ENCODE measurements at places on chromosomes 5 and 9.

DNA sequence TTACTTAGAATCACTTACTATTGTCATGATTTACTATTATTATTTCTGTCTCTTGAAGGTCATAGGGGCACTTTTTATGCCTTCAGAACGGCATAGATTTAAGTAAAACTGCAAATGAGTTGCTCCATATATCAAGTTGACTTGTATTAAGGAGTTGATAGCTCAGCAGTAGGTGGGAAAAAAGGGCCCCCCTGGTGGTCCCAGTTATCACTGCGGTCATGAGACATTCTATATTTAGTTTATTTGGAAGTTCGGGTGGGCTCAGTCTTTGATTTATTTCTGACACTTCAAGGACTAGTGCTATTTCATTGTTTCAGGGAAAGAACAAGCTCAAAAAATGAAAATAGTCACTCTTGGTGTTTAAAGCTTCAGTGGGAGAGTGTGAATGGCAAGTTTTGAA, 159.3 kb downstream of the SLC24A2 start:
- no peak for DNase-seq

DNA sequence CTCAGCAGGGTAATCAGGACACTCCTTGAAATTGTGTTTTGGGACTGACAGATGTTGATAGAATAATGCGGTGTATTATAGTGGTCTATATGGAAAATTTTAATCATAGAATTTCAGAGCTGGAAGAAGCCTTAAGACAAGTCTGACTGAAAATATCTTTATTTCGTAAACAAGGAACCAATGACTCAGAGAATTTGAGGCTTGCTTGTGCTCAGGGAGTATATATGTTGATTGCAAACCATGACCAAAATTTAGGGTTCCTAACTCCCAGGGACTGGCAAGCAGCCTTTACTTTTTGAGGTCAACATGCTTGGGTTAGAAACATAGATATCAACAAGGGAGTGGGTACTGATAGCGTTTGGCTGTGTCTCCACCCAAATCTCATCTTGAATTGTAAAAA, 287.2 kb downstream of the CD180 start:
- no peak for DNase-seq

- no peak for DNase-seq
These were observed 64.3 kb downstream of the KCNT1 start for GRCh38 chr9:135766251-135766650.

DNA sequence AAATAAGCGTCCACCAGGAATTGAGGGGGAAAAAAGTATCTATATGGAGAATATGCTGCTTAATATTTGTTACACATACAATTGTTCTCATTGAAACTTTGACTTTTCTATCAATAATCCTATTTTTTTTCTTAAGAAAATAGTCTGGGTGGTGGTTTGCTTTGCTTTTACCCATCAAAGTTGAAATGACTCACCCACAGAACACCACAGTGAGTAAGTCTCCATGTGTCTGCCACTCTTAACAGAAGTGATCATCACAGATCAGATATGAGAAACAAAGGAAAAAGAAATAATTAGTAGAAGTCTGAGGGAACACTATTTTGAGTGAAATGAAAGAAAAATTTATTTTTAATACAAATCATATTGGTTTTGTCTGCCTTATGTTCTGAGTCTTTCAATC, 742.8 kb downstream of the CDH9 start:
- no peak for DNase-seq

DNA sequence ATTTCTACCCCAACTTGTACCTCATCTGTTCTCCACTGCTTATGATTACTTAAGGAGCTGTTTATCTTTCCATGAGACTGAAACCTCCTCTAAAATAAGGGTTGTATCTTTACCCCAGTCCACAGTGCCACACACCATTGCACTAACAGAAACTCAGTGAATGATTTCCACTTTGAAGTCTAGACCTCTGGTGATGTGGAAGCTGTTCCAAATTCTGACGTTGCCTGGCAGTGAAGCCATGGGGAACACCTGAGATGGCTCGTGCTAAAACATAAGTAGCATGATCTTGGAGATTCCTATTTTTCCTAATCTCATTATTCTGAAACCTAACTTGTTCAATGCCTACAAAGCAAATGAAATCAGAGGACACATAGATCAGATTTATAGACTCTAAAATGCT, 583.2 kb downstream of the EBF1 start:
- no peak for DNase-seq

DNA sequence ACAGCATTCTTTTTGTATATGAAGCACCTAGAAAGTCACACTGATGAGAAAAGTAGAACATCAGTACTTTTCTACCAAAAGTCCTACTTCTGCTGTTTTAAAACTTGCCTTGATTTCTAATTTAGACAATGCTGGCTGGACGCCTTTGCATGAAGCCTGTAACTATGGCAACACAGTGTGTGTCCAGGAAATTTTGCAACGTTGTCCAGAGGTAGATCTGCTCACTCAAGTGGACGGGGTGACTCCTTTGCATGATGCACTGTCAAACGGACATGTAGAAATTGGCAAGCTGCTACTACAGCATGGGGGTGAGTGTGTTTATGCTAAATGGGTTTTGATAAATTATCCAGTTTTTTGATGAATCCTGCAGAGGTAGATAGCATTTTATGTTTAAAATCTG, 73.5 kb downstream of the SLF1 start:
- DNase-seq = no peak

- no peak for DNase-seq
These were observed 114.7 kb upstream of the RIOK2 start for GRCh38 chr5:97297704-97298091.

- DNase-seq = no peak
These were observed 23.4 kb upstream of the STRBP start for GRCh38 chr9:123291736-123292135.

GRCh38 chr5:146179696-146180095, 2.8 kb downstream of the LARS1 start:
- no peak for DNase-seq

DNA sequence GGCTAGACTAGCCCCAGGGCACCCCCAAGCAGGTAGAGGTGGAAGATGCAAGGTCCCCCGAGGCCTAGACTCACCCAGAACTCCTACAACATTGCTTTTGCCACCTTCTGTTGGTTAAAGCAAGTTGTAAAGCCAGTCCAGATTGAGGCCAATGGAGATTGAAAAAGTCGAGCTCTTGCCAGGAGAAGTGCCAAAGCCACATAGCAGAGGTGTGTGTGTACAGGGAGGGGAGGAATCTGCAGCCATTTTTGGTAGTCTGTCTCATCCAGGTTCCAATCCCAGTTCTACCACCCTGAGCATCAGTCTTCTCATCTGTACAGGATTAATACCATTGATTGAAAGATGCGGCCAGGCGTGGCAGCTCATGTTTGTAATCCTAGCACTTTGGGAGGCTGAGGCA, 12.3 kb upstream of the URM1 start:
- DNase-seq = no peak

- no peak for DNase-seq
These were observed 34.5 kb upstream of the SAP30L start for GRCh38 chr5:154411338-154411737.

GRCh38 chr5:159021136-159021900, 78.4 kb downstream of the EBF1 start:
- DNase-seq = no peak

- no peak for DNase-seq
These were observed 1.3 kb upstream of the SVEP1 start for GRCh38 chr9:110580850-110581249.

GRCh38 chr5:142117579-142118151, 9.1 kb downstream of the NDFIP1 start:
- no peak for DNase-seq

DNA sequence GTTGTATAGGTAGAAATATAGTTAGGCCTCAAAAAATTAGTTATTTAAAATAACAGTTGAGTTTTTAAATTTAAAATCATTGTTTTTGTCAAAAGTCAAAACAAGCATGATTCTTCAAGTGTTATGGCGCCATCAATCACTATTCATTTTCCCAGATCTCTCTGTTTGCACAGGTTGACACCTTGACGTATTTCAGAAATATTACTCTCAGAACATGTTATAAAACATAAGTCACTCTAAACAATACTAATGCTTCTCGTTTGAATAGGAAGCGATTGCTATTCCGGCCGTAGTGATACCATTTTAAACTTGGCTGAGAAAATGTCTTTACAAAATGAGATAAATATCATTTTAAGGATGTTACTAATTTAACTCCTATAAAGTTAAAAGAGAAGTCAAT, 126.1 kb upstream of the VCAN start:
- no peak for DNase-seq

- no peak for DNase-seq
These were observed 2.2 kb downstream of the FNIP1 start for GRCh38 chr5:131794586-131794985.

DNA sequence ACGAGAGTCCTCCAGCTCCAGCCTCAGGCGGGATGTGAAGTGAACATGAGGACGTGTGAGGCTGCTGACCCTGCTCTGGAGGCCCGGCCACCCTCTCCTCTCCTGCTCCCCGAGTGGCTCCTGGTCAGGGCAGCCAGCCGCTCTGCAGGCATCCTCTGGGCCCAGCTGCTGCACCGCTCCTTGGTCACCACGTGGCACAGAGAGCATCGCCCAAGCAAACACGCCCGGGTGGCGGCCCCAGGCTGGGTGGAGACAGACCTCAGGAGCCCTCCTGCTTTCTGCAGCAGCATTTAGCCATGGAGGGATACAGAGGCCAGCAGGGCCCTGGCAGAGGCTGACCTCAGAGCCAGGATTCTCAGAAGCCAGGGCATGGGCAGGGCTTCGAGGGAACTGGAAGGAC, 69.7 kb upstream of the SARDH start:
- no peak for DNase-seq

- DNase-seq = no peak
These were observed 118.4 kb upstream of the MAP3K1 start for GRCh38 chr5:56696900-56697299.

DNA sequence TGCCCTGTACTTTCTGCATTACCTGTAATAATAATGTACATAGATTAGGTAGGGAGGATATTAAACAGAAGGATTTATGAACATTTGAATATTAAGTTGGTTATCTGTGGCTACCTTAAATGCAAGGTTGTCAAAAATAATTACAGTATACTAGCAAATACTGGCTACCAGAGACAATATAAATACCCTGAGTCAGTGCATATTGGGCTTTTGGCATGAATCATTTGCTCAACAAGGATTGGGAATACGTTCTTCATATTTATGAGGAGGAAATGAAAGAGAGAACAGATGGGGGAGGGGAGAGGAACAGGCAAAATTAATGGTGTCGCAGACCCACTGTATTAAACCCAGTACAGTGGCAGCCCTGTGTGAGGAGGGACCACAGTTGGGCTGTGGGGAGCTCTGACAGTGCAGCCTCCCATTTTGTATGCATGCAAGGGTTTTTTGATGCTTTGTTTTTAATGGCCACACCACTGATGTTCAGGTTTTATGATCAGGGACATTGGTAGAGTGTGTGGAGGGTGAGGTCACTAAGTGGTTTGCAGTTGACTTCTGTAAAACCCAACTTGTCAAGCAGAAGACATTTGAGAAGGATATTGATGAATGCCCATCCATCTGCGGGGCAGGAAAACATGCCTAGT, 56.9 kb downstream of the MVB12B start:
- DNase-seq = no peak

DNA sequence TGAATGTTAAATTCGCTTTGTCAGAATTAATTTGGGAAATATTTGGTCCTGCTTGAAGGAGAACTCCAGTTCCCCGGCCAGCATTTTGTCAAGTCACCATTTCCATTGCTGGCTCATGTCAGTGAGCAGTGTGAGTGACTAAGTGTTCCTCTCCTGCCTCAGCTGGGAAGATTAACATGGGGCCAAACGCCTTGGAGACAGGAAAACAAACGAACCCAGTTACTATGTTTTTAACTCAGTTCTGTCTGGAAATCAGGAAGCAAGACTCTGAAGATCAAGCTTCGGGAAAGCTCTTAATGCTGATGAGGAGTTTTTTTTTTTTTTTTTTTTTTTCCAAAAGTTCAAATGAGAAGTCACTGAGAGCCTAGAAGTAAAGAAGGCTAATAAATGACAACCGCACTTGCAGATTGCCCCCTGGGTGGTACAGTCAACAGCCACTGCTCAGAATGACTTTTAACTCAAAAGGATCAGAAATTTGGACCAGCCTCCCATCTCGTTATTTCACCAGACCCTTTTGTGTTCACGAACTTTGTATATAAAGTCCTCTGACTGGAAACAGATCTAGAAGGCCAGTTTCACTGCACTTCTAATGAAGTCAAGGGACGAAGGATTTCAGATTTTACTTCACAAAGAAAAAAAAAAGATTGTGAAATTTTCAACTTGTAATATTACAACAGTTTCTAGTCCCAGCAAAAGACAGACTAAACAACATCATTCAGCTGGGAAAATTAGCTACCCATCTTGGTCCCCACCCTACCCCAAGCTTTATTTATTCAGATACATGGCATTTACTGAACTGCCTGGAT, 121.3 kb downstream of the LHFPL2 start:
- DNase-seq = no peak

- no peak for DNase-seq
These were observed 54.4 kb downstream of the ARSB start for GRCh38 chr5:78930721-78931120.

- no peak for DNase-seq
These were observed 17.0 kb downstream of the TTLL11 start for GRCh38 chr9:122076117-122076516.

GRCh38 chr5:143957455-143957854, 145.5 kb downstream of the HMHB1 start:
- DNase-seq = no peak

DNA sequence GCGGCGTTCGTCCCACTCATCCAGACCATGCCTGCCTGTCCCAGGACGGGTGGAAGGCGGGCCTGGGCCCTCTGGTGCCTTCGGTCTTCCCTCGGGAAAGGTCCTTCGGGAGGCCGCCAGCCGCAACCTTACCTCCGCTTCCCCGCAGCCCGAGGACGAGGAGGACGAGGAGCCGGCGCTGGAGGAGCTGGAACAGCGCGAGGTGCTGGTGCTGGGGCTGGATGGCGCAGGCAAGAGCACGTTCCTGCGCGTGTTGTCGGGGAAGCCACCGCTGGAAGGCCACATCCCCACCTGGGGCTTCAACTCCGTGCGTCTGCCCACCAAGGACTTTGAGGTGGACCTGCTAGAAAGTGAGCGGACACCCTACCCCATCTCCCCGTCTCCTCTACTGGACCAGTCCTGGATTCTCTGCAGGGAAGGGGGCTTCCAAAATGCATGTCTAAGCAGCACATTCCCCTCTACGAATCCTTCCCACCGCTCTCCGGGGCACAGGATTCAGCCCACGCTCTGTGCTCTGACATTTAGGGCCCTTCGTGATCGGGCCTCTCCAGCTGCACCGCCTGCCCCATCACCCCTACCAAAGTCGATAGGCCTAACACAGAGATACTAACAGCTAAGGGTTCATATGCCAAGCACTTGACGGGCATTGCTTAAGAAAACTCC, 1.1 kb downstream of the ARL10 start:
- no peak for DNase-seq
